ENCODE measurements at places on chromosomes 5 and 9. TPM values are rescaled to one million over a fixed set of nuclear protein-coding genes. Genes with fewer than 3 reads are reported as not detected.

- no peak overlapping the region for H3K27ac ChIP-seq
- no peak for DNase-seq
- H3K4me1 ChIP-seq, result peaks cover 24% of the 10 kb centered on the region
- H3K27me3 ChIP-seq, result no peaks in the 10 kb centered on the region
Observed at GRCh38 chr5:142998316-142999020, 228.3 kb downstream of the ARHGAP26 start.

DNA sequence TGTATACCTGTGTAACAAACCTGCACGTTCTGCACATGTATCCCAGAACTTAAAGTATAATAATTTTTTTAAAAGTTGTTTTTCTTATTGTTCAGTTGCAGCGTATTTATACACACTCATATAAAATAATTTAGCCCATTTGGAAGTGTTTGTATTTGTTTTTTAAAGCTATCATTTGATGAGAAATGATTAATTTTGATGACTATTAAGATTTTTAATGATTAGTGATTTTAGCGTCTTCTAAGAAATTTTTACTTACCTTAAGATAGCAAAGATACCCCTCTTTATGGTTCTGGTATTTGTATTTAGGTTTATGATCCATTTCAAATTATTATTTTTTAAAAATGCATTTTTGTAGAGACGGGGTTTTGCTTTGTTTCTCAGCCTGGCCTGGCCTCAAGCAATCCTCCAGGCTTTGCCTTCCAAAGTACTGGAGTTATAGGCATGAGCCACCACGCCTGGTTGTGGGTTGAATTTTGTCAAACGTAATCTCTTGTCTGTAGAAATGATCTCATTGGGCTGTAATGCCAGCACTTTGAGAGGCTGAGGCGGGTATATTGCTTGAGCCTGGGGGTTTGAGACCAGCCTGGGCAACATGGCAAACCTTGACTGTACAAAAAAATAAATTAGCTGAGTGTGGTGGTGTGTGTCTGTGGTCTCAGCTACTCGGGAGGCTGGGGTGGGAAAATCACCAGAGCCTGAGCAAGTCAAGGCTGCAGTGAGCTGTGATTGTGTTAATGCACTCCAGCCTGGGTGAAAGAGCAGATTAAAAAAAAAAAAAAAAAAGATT lies 26.9 kb downstream of the CSNK1G3 start:
- H3K36me3 ChIP-seq, result no peaks in the 10 kb centered on the region
- no peak for DNase-seq
- peak overlapping the region; percentile 17 for H3K27ac ChIP-seq
- H3K27me3 ChIP-seq, result no peaks in the 10 kb centered on the region

DNA sequence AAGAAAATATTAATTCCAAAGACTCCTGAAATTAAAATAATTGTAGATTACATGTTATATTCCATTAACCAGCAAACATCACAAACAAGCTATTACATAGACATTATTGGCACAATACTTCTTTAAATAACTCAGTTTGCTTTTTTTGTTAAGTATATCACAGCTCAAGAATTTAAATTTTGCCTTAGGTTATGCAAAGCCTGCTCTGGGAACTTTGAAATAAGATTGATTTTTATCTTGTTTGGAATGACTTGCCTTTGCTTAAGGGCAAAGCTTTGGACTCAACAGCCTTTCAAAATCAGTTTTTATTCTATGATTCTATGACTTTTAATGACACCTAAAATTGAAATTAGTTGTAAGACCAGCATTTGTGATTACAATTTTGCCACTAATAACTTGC lies 78.2 kb downstream of the ALDH7A1 start:
- peak overlapping the region; percentile 8 for H3K27ac ChIP-seq
- no peaks in the 10 kb centered on the region for H3K27me3 ChIP-seq
- DNase-seq, result no peak
- H3K4me1 ChIP-seq, result peaks cover 43% of the 10 kb centered on the region

- no peak for DNase-seq
- H3K27me3 ChIP-seq, result no peaks in the 10 kb centered on the region
- peak overlapping the region; percentile 70 for H3K27ac ChIP-seq
- no peaks in the 10 kb centered on the region for H3K36me3 ChIP-seq
Observed at GRCh38 chr9:91884696-91885687, 65.0 kb downstream of the ROR2 start.

GRCh38 chr5:102760815-102761214 lies 5.7 kb downstream of the PAM start:
- H3K4me1 ChIP-seq, result peaks cover 62% of the 10 kb centered on the region
- no peaks in the 10 kb centered on the region for H3K27me3 ChIP-seq
- H3K36me3 ChIP-seq, result no peaks in the 10 kb centered on the region
- peak overlapping the region; percentile 64 for H3K27ac ChIP-seq

GRCh38 chr9:81565609-81566008 lies 123.7 kb downstream of the TLE1 start:
- H3K4me1 ChIP-seq, result peaks cover 25% of the 10 kb centered on the region
- no peak overlapping the region for H3K4me3 ChIP-seq
- DNase-seq, result no peak
- no peaks in the 10 kb centered on the region for H3K36me3 ChIP-seq

GRCh38 chr5:175861337-175862130 lies 9.8 kb upstream of the CPLX2 start:
- peaks cover 42% of the 10 kb centered on the region for H3K27me3 ChIP-seq
- no peak overlapping the region for H3K4me3 ChIP-seq
- no peaks in the 10 kb centered on the region for H3K36me3 ChIP-seq
- no peak for DNase-seq
- no peaks in the 10 kb centered on the region for H3K4me1 ChIP-seq

DNA sequence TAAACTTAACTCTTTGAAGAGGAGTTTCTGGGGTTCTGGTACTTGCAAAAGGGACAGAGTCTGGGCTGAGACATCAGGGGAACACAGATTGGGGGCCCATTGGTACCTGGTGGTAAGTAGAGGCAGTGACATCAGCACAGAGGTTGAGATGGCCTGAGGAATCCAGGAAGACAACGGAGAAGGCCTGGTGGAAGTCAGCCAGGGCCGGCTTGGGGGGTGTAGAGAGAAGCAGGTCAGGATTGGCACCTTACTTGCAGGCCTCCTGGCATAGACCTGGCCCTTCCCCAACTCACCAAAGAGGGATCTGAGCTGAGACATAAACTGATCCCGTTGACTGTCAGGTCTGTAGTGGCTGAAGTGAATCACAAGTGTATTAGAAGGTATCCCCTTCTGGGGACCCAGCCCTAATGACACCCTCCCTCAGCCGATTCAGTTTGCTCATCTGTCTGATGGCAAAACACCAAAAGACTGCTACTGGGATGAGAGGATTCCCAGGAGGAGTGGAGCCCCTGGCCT lies 5.5 kb downstream of the NOL6 start:
- H3K27me3 ChIP-seq, result no peaks in the 10 kb centered on the region
- H3K36me3 ChIP-seq, result peaks cover 45% of the 10 kb centered on the region
- H3K4me1 ChIP-seq, result peaks cover 21% of the 10 kb centered on the region

GRCh38 chr9:27065288-27065687 lies 43.7 kb upstream of the TEK start:
- no peak for DNase-seq
- peaks cover 7% of the 10 kb centered on the region for H3K4me1 ChIP-seq
- no peaks in the 10 kb centered on the region for H3K27me3 ChIP-seq
- H3K36me3 ChIP-seq, result peaks cover 4% of the 10 kb centered on the region
- no peak overlapping the region for H3K4me3 ChIP-seq

DNA sequence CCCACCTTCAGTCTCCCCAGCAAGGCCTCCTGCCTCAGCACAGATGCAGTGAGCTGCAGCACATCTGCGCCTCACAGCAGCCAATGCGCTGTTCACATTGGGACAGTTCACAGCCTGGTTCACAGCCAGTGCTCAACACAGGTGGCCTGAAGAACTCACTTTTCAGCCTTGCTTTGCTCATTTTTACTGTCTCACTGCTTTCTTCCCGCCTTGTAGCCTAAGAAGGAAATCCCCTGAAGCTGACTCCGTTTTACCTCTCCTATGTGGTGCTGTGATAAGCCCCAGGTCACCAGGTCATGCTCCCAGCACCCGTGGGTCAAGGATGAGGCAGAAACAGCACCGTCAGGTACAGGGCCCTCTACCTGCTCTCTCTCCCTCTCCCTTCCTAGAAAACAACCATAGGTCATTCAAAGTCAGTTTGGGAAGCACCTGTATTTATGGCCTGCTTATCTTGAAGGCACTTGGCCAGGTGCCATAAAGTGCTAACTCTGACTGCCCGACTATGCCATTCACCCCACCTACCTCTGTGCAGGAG lies 1.1 kb downstream of the GCNT4 start:
- no peak for DNase-seq
- peak overlapping the region; percentile 88 for H3K4me3 ChIP-seq
- peak overlapping the region; percentile 39 for H3K27ac ChIP-seq
- no peaks in the 10 kb centered on the region for H3K27me3 ChIP-seq
- H3K4me1 ChIP-seq, result peaks cover 66% of the 10 kb centered on the region

DBH gene
- not detected for total RNA-seq

SMIM33 gene
- total RNA-seq, result not detected

PPP3R2 gene
- total RNA-seq, result not detected

OR1N1 gene
- total RNA-seq, result not detected
